ENCODE measurements at places on chromosomes 7 and 10.

DNA sequence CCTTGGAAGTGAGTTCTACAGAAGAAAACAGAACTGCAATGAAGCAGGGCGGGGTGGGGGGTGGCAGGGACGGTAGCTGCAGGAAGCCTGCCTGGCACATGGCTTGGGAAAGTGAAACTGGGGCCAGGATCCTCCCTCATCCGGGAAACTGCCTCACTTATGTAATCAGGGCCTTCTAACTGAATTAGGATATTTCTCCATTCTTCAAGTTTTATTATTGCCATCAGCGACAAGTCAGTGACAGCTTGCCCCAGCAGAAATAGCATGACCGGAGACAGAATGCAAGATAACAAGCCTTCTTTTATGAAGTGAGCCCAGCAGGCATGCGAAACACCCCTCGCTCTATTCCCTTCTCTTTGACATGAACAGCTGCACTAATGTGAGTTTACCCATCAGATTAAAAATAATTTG is 77.5 kb upstream of the CACUL1 start:
- DNase-seq = no peak

DNA sequence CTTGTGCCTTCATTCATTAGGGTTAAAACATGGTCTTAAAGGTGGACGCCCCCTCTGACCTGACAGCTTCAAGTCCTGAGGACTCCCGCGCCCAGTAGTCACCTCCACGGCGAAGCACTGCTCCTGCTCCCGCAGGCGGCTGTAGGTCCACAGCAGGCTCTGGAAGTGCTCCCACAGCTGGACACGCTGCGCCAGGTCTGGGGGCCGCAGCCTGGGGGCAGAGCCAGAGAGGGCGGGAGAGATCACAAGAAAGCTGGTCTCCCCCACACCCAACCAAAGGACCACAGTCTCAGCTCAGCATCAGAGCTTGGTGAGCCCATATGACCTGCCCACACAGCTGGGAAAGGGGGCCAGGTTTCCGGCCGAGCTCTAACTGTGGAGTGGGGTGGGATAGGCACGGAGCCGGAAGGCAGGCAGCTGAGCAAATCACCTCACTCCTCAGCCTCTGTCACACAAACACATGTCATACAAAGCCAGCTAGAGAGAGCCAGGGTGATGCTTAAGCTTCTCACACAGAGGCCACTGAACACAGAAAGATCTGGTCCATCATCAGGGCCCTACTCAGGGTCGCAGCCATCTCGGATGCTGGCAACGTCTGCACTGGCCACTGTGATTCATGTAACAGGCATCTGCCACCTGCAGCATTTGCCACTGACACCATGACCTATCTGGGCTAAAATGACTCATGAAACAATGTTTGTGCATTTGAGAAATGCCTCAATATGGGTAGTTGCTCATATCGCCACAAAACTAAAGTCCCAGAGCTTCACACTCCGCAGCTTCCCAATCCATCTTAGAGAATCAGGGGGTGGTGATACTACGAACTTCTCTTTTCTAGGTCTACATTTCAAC is 12.6 kb downstream of the HPS1 start:
- DNase-seq = no peak

- DNase-seq = no peak
Observed at GRCh38 chr7:100692578-100692961, 1.5 kb downstream of the GIGYF1 start.

DNA sequence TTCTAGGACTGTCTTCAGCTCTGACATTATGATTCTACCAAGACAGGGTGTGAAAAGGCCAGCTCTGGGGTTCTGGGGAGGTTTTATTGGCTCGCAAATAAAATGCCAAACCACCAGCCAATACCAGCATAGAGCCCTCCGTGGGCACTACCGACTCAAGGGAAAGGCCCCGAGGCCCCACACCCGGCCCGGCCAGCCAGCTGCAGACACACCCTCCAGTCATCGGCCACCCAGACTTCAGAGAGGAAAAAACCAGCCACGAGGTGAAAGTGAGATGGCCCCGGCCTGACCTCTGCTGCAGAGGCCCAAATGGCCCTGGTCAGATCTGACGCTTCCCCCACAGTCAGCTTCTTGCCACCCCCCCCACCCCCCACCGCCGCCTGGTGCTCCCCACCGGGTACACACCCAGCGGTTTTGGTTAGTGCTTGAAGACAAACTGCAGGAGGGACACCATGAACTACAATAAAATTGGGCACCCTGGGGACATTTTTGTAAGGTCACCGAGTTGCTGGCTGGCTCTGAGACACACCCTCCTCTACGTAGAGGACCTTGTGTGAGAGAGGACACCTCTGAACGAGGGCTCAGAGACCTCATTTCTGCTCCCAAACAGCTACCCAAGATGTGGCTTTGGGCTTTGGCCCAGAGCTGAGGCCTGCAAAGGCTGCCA is 79.9 kb downstream of the PRKAG2 start:
- DNase-seq = peak; percentile 45

DNA sequence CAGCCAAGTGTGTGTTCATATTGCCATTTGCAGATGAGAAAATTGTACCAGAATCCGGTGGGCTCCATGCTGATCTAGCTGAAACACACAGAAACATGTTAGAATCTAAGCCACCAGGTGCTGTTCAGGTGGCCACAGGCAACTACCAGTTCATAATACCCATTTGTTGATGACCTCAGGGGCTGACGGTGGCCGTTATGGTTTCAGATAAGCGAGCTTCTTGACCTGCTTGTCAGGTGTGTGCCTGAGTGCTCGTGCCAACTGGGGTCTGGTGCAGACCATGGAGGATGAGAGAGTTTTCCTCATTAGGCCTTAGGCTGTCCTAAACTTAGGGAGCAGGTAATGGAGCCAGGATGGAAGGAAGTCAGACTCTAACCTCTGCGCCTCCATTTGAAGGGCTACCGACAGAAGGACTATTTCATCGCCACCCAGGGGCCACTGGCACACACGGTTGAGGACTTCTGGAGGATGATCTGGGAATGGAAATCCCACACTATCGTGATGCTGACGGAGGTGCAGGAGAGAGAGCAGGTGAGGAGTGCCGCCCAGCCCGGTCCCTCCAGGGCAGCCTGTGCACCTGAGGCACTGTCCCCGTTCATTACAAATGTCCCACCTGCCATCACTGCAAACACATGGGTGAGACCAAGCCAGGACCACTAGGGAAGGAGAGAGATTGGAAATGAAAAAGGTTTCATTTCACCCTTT is 53.1 kb downstream of the MKI67 start:
- no peak for DNase-seq

DNA sequence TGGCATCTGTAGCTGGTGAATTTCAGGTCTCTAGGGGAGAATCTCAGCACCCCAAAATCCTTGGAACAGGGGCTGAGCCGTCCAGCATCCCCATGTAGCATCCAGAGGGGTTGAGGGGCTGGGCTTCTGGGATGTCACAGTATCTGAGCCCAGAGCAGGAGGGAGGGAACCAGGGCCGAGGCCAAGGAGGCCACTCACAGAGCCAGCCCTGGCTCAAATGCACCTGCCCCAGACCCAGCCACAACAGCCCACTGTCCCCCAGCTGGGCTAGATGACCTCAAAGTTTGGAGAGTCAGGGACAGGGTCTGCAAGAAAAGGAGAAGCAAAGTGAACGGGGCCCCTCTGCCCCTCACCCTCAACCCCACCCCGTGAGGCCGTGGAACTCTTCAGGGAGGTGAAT is 22.3 kb downstream of the VSIR start:
- no peak for DNase-seq

DNA sequence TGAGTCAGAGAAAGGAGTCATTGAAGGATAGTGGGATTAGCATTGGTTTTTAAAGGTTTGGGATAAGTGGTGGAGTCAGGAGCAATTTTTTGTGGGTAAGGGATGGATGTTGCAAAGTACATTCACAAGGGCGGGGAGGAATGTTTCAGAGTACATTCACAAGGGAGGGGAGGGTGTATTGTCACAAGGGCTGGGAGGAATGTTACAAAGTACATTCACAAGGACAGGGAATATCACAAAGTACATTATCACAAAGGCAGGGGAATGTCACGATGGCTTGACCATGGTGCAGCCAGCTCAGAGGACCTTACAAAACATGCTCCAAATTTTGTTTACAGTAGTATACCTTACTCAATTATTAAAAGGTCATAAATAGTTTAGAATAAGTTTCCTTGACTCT is 30.3 kb downstream of the C1GALT1 start:
- DNase-seq = no peak

DNA sequence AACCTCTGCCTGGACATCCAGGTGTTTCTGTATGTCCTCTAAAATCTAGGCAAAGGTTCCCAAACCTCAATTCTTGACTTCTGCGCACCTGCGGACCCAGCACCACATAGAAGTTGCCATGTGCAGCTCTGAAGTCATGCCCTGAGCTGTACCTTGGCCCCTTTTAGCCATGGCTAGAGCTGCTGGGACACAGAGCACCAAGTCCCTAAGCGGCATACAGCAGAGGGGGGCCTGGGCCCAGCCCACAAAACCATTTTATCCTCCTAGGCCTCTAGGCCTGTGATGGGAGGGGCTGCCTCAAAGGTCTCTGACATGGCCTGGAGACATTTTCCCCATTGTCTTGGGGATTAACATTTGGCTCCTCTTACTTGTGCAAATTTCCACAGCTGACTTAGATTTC is 14.6 kb downstream of the TMEM243 start:
- DNase-seq = no peak

GRCh38 chr10:49105076-49105475 is 10.2 kb downstream of the VSTM4 start:
- DNase-seq = no peak

DNA sequence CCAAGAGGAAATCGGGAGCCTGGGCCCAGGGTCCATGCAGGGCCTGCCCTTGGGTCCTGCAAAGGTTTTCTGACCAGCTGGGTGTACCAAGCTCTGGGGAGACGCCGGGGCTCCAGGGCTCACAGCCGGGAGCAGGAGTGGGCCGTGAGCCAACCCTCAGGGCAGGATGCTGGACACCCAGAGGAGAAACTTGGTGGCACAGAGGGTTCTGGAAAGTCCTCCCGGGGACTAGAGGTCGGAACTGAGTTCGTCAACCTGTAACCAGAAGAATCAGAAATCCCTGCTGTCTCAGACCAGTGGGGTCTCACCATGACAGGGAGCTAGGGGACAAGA is 29.2 kb upstream of the PPP2R2D start:
- DNase-seq = no peak

GRCh38 chr7:132518839-132519173 is 57.5 kb downstream of the PLXNA4 start:
- DNase-seq = no peak

GRCh38 chr7:120407010-120407409 is 134.0 kb downstream of the KCND2 start:
- DNase-seq = no peak

GRCh38 chr7:300048-300447 is 10.1 kb downstream of the FOXL3 start:
- DNase-seq = no peak

GRCh38 chr10:21518149-21518640 is 7.3 kb downstream of the SKIDA1 start:
- no peak for DNase-seq

DNA sequence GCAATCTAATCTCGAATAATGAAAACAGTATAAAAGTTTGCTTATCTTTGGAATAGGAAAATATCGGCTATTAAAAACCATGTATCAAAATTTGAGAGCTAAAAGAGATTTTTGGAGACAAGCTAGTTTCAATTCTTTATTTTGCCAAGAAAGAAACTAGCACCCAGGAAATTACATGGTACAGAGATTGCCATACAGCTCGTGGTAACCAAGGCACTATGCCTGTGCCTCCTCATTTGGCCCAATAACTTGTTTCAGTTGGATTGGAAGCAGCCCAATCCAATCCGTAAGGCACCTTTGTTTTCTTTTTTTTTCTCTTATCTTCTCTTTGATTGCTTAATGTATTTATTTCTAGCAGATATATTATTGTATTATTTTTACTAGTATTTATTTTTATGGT is 55.0 kb downstream of the GNAI1 start:
- DNase-seq = no peak

Measured in stimulated activated naive CD8-positive, alpha-beta T cell treated with anti-CD3 and anti-CD28 coated beads, Interleukin-15, Interleukin-2, amounts not matched to agents 100 U/mL and 50 U/mL, for 24 hours (primary cell).